ENCODE measurements at places on chromosomes 7 and 10. TPM values are rescaled to one million over a fixed set of nuclear protein-coding genes. Genes with fewer than 3 reads are reported as not detected.
A peak's percentile ranks its signal among the peaks of the same experiment; 100 is the strongest.

FOXI2 gene
- total RNA-seq = 0.42 TPM

DNA sequence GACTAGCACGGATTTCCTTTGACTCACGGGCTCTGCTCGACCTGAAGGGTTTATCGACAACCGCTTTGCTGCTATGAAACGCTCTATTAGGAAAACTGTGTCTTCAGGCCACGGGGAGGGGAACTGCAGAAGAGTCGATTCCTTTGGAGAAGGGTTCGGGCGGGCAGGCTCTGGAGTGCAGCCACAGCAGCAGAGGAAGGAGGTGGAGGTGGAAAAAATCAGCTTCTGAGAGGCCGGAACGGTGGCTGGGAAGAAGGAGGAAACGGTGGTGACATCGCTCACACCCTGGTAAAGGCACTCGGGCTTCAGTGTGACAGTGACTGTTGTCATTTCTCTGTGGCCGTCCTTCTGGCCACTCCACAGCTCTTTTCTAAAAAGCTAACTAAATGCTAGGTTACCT is 64.6 kb upstream of the MGMT start:
- no peaks in the 10 kb centered on the region for H3K4me1 ChIP-seq
- H3K27ac ChIP-seq = no peak overlapping the region
- DNase-seq = peak; percentile 78

GRCh38 chr10:54666192-54666591 is 134.8 kb downstream of the PCDH15 start:
- no peak overlapping the region for H3K27ac ChIP-seq
- DNase-seq = no peak
- H3K36me3 ChIP-seq = no peaks in the 10 kb centered on the region
- no peak overlapping the region for H3K4me3 ChIP-seq
- no peaks in the 10 kb centered on the region for H3K27me3 ChIP-seq

GRCh38 chr7:151088856-151089699 is 2.8 kb downstream of the AGAP3 start:
- peaks cover 76% of the 10 kb centered on the region for H3K4me1 ChIP-seq
- no peak for DNase-seq
- no peaks in the 10 kb centered on the region for H3K36me3 ChIP-seq
- no peaks in the 10 kb centered on the region for H3K27me3 ChIP-seq
- peak overlapping the region; percentile 78 for H3K4me3 ChIP-seq

SMARCD3 gene
- 43.4 TPM for total RNA-seq

NAT16 gene
- not detected for total RNA-seq

GRCh38 chr7:24283897-24284698 is at the start of gene NPY:
NPY (plus strand) TSS chr7:24284190; CDS start chr7:24285241, 1,051 bp downstream.
- no peak for DNase-seq
- H3K27me3 ChIP-seq = peaks cover 14% of the 10 kb centered on the region
- no peak within 1 kb of the TSS for H3K27ac ChIP-seq
- H3K4me1 ChIP-seq = no peaks in the 10 kb centered on the region
- H3K36me3 ChIP-seq = no peaks in the 10 kb centered on the region

GRCh38 chr10:42956045-42956444 is 120.8 kb upstream of the RET start:
- H3K4me3 ChIP-seq = no peak overlapping the region
- H3K27ac ChIP-seq = no peak overlapping the region
- peaks cover 14% of the 10 kb centered on the region for H3K4me1 ChIP-seq
- peak; percentile 80 for DNase-seq

- no peak overlapping the region for H3K4me3 ChIP-seq
- no peak overlapping the region for H3K27ac ChIP-seq
- H3K27me3 ChIP-seq = no peaks in the 10 kb centered on the region
- no peaks in the 10 kb centered on the region for H3K36me3 ChIP-seq
Observed at GRCh38 chr10:44913350-44914081, 2.4 kb downstream of the TMEM72 start.

DNA sequence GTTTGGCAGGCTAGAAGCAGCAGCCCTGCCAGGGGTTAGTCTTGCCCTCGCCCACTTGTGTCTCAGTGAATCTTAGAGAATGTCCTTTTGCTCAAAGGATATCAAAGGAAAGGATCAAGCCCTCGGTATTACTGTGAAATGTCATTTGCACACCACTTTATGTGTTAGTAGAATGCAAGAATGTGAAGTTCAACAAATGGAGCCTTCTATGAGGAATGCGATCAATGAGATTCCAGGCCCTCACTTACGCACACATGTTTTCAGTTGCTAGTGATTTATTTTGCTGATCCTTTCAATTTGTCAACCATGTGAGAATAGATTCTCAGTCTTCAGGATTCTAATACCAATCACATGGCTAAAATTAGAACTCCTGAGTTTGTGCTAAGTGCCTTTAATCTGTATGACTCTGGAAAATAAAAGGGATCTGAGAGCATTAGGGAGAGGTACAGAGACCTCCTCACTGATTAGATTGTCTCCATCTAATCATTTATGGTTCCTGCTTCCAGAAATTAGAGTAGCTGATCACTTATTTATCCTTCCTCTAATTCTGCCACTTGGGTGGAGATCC is 123.0 kb upstream of the SP4 start:
- DNase-seq = no peak
- H3K27me3 ChIP-seq = no peaks in the 10 kb centered on the region
- no peaks in the 10 kb centered on the region for H3K36me3 ChIP-seq
- H3K4me3 ChIP-seq = no peak overlapping the region

- H3K27ac ChIP-seq = no peak overlapping the region
- no peaks in the 10 kb centered on the region for H3K27me3 ChIP-seq
- no peak for DNase-seq
- H3K4me1 ChIP-seq = no peaks in the 10 kb centered on the region
Observed at GRCh38 chr7:74401137-74401859, 52.4 kb upstream of the GTF2IRD1 start.

FAM131B gene
- 0.42 TPM for total RNA-seq

DNA sequence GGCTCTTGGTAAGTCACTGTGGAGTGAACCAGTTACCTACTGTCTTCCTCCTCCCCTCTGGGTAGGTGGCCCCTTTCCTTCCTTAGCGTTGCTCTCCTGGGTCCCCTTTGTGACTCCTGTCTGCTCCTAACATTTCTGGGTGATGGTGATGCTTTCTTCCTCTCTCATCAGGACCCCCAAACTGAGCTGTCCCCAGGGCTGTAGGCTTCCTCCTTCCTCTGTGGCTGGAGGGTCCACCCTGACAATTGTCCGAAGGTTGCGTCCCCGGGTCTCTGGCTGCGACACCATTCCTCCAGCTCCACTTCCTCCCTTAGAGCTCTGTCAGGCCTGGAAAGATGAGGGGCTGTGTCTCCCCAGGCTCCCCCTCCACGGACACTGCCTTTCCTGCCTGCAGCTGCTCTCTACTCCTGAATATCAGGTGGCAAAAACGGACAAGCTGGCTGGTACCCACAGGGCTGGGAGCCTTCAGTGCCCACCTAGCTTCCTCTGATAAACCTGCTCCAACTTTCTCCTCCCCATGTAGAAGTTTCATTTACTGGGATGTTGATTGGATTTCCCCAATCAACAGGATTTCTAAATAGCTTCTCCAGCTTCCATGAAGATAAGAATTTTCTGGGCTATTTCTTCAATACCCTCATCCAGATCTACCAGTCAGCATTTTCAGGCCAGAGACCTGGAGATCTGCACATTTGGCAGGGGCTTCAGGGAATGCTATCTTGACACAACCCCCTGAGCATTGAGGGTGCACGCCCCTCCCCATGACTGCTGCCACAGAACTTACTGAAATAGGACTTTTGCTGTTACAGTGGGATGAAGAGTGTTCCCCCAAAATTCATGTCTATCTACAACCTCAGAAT is 506.5 kb downstream of the TCERG1L start:
- no peak for DNase-seq
- H3K36me3 ChIP-seq = no peaks in the 10 kb centered on the region
- no peak overlapping the region for H3K27ac ChIP-seq
- peaks cover 25% of the 10 kb centered on the region for H3K27me3 ChIP-seq
- no peaks in the 10 kb centered on the region for H3K4me1 ChIP-seq

GPR26 gene
- not detected for total RNA-seq

- no peak for DNase-seq
- H3K27ac ChIP-seq = peak overlapping the region; percentile 32
- no peak overlapping the region for H3K4me3 ChIP-seq
- H3K36me3 ChIP-seq = no peaks in the 10 kb centered on the region
Observed at GRCh38 chr10:96287392-96288105, 16.2 kb upstream of the BLNK start.

Data from esophagus muscularis mucosa (tissue), 4 donors.